ENCODE measurements at places on chromosomes 3 and 15. TPM values are rescaled to one million over a fixed set of nuclear protein-coding genes. Genes with fewer than 3 reads are reported as not detected.

GRCh38 chr3:155739154-155739553, 5.7 kb downstream of the PLCH1 start:
- peaks cover 23% of the 10 kb centered on the region for H3K27me3 ChIP-seq
- H3K4me3 ChIP-seq: no peak overlapping the region
- no peak overlapping the region for H3K27ac ChIP-seq
- H3K36me3 ChIP-seq: no peaks in the 10 kb centered on the region
- DNase-seq: no peak

DNA sequence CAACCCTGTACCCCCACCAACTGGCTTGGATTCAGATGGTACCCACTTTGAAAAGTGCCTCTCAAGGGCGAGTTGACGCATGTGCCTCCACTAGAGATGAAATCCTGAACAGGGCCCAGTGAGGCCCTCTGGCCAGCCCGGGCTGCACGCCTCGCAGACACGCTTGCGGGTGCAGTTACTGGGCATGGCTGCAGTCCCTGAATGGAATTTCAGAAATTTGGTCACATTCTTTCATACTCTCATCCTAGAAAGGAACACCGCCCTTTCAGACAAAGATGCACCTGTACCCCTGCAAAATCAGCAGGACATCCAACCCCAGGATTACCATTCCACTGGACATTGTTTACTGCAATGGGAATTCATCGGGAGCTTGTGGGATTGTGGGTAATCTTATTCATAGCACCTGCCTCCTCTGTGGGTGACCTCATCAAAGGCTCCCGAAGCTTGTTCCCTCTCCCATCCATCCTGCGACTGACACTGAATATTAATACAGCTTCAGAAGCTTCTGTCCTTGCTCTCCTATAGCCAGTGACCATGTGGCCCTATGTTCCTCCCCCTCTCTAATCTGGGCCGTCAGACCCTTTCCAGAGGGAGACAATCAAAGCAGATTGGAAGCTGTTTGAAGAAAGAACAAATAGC, 42.5 kb upstream of the TPM1 start:
- no peaks in the 10 kb centered on the region for H3K27me3 ChIP-seq
- no peak for DNase-seq
- no peaks in the 10 kb centered on the region for H3K36me3 ChIP-seq
- peaks cover 5% of the 10 kb centered on the region for H3K4me1 ChIP-seq

DNA sequence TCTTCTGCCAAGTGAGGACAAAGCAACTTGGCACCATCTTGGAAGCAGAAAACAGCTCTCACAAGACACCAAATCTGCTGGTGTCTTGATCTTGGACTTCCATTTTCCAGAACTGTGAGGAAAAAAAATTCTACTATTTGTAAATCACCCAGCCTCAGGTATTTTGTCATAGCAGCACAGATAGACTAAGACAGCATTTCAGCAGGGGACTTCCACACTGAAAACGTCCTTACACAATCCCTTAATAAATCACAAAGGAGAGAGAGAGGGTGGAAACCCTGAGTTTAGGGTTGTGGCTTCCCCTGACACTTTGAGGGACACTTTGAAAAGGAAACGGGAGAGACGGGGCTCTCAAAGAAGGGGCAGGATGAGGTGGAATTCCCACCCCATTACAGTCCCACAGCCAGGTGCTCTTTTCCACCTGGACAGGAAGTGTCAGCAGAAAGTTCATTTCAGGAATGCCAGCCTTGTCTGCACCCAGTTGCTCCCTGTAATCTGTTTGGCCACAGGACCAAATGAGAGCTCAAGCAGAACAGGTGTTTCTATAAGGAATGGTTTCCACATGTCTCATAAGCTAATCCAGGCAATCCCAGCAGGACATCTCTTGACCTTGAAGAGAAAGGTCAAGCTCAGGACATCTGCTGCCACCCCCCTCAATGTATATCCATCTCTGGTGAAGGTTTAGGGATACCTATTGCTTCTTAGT, 51.3 kb downstream of the MYLK start:
- no peaks in the 10 kb centered on the region for H3K27me3 ChIP-seq
- H3K4me1 ChIP-seq: peaks cover 16% of the 10 kb centered on the region
- H3K36me3 ChIP-seq: peaks cover 19% of the 10 kb centered on the region

DNA sequence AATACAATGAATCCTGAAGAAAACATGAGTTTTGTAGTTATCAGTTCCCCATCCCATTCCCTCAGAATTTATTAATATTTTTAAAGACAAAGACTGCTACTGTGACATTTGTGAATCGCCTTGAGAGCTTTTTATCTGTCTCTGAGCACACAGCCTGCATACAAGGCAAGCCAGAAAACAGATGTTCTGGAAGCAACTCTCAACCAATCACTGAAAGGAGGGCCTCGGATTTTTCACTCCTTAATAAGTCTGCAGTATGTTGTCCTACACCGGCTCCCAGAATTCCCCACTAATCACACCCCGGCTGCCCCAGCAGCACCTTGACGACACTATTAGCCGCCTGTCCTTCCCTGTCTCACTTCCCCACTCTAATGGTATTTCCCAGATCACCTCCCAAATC, 138.5 kb downstream of the ZNF621 start:
- H3K36me3 ChIP-seq: no peaks in the 10 kb centered on the region
- H3K27ac ChIP-seq: no peak overlapping the region
- no peaks in the 10 kb centered on the region for H3K4me1 ChIP-seq
- no peak overlapping the region for H3K4me3 ChIP-seq
- no peak for DNase-seq
- H3K27me3 ChIP-seq: peaks cover 4% of the 10 kb centered on the region

- H3K27ac ChIP-seq: no peak overlapping the region
- DNase-seq: no peak
- no peak overlapping the region for H3K4me3 ChIP-seq
- no peaks in the 10 kb centered on the region for H3K27me3 ChIP-seq
Measured at GRCh38 chr3:16994854-16995525, 110.2 kb downstream of the PLCL2 start.

COL6A6 gene
- 0.09 TPM for total RNA-seq

TRPM1 gene
- not detected for total RNA-seq

All from astrocyte (in vitro differentiated cells and primary cell).